ENCODE measurements at places on chromosomes 6 and 20. TPM values are rescaled to one million over a fixed set of nuclear protein-coding genes. Genes with fewer than 3 reads are reported as not detected.

The TSPO2 gene
- not detected for total RNA-seq

The LATS1 gene
- total RNA-seq: 21.7 TPM

The RAD21L1 gene
- total RNA-seq: not detected

DNA sequence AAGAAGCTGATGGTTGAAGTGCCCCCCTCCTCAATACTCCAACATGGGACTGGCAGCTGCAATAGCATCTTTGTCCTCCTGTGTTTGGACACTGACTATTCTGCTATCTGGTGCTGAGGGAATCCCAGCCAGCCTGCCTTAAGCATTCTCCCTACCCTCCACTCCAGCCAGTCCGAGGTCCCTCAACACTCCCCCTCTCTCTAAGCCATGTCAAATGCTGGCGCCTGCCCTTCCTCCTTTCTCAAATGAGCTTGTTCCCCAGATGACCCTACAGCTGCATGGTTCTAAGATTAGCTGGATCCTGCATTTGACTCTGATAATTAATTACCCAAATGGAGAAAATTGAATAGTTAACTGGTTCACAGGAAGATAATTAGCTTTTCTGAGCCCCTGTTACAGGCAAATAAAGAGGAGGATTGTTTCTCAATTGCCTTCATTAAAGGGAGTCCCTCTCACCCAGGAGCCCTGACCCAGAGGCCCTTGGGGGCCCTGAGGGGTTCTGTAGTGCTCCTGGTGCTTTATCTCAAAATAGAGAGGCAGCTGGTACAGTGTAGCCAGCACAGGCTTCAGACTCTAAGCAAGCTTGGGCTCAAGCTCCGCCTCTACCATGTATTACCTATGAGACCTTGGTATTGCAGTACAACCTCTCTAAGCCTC, 37.9 kb upstream of the CHD6 start:
- no peak for DNase-seq

GRCh38 chr6:99151634-99152346, 197.7 kb downstream of the FAXC start:
- peak; percentile 40 for DNase-seq

The MTHFD1L gene
- 5.1 TPM for total RNA-seq

- no peak for DNase-seq
Observed at GRCh38 chr20:61882716-61883615, 182.7 kb downstream of the TAF4 start.

The JPH2 gene
- 12.9 TPM for total RNA-seq

- DNase-seq: no peak
Observed at GRCh38 chr6:56023829-56024228, 148.4 kb upstream of the BMP5 start.

DNA sequence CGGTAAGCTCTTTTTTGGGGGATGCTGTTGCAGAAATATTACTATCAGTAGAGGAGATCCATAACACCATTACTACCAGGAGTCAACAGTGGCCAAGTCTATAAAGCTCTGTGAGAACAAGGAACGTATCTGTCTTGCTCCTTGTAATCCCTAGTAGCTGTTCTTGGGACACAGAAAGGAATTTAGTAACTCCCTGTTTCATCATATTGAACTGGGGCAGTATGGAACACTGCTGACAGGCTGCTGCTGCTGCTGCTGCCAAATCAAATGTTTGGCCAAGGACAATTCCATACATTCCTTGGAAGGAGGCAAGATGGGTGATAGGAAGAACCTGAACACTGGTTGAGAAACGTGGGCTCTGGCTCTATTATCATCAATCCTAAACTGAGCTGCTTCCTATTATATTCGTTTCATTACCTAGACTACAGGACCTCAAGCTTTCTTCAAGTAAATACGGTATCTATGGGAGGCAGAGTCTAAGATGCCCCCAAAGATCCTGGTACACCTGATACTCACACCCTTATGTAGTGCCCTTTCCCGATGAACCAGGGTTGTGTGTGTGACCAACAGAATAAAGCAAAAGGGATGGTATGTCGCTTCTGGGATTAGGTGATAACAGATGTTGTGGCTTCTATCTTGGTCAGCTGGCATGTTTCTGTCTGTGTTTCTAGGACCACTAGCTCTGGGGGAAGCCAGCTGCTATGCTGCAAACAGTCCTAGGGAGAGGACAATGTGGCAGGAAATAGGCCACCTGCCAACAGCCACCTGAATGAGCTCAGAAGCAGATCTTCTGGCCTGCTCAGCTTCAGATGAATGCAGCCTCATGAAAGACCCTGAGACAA, 39.5 kb downstream of the ELOVL5 start:
- peak; percentile 31 for DNase-seq

GRCh38 chr6:156878681-156879080, 101.5 kb downstream of the ARID1B start:
- DNase-seq: no peak

The C6orf141 gene
- 11.6 TPM for total RNA-seq

The SLC17A3 gene
- total RNA-seq: not detected

DNA sequence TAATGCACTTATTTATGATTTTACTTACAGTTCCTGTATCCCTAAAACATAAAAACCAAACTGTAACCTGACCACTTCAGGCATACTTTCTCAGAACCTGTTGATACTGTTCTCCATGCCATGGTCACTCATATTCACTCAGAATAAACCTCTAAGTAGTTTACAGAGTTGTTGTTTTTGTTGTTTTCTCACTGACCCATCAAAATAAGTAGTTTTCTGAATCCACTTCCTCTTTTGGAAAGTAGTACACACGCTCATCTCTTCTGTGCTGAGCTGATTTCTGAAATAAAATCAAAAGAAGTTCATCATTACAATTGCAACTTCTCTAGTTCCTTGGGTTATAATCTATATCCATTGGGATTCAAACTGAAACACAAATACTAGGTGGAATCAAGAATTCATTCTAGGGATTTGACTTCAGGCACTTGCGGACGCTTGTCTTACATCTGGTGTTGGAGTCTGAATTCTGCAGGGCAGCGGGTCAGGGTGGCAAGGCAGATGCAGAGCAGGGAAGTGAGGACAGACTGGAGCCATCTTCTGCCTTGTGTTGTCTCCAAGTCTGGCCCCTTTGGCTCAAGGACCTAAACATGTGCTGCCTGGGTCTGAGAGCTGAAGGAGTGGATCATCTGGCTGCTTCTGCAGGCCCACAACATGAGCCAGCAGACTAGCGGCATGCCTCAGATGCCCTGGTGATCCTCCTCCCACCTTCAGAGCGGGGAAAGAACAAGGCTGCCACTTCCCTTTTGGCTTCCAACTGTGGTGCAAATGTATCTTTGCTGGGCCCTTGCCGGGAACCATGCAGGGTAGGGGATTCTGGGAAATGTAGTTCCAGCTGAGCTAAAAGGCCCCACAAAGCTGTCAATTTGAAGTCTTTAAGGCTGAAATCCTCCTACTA, 167.9 kb upstream of the MYLIP start:
- no peak for DNase-seq

- no peak for DNase-seq
Observed at GRCh38 chr6:36839749-36840431, 646 bp upstream of the CPNE5 start.

The C20orf202 gene
- total RNA-seq: 0.59 TPM

- no peak for DNase-seq
Observed at GRCh38 chr6:121584586-121585369, 149.3 kb downstream of the GJA1 start.

DNA sequence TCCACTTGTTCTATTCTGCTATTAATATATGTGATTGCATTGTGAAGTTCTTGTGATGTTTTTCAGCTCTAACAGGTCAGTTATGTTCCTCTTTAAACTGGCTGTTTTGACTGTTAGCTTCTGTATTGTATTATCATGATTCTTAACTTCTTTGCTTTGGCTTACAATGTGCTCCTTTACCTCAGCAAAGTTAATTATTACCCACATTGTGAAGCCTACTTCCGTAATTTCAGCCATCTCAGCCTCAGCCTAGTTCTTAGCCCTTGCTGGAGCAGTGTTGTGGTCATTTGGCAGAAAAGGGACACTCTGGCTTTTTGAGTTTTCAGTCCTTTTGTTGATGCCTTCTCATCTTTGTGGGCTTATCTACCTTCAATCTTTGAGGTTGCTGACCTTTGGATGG, 440.2 kb downstream of the TBC1D32 start:
- DNase-seq: no peak

GRCh38 chr20:11159728-11160127, 485.9 kb upstream of the JAG1 start:
- peak; percentile 9 for DNase-seq

DNA sequence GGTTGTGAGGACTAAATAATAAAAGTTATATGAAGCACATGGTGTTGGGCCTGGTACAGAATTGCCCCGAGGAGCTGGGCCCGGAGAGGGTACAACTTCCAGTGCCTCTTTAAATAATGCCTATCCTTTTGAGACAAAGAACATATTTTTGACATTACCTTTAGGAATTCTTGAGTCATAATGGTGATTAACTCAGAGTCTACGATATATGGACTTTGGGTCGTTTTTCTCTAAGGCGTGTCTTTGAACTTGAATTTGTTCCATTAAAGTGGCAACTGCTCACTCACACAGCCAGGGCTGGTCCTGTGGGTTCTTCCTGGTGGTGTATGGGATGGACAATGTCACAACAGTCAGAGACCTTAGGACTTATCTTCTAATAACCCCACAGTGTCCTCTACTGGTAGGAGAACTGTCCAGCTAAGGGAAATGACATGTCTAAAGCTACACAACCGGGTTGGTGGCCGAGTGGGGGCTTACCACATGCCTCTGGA, 106.5 kb downstream of the CDC5L start:
- no peak for DNase-seq

The PSMA7 gene
- total RNA-seq: 178 TPM

The ECHDC1 gene
- total RNA-seq: 55.3 TPM

The LAMA4 gene
- 31.8 TPM for total RNA-seq

The ULBP2 gene
- total RNA-seq: 0.31 TPM

The SLA2 gene
- 0.89 TPM for total RNA-seq

DNA sequence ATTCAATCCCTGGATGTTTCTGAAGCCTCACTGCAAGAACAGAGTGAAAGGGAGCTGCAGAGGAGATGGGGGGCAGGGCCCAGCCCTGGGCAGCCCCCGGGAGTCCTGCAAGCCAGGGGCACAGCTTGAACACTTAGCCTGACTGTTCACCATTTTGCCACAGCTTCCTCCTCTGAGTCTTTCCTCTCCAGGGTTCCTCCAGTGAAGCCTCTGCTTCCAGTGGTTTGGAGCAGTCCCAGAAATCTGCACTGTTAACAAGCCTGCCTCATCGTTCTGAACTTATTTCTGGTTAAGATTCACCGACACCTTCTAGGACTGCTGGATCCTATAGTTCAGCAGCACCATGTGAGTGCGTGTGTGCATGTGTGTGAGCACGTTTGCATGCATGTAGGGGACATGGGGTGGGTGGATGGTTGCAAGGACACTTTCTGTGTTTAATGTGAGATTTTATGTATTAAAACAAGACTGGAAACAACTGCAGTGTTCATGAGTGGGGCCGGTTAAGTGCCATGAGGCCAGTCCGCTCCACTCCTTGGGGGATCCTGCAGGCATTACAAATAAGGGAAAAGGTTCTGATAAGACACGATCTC, 24.6 kb downstream of the CEBPB start:
- no peak for DNase-seq

- DNase-seq: no peak
Observed at GRCh38 chr6:43339168-43339567, 30.3 kb downstream of the ZNF318 start.

The LAMA2 gene
- total RNA-seq: 7.0 TPM

DNA sequence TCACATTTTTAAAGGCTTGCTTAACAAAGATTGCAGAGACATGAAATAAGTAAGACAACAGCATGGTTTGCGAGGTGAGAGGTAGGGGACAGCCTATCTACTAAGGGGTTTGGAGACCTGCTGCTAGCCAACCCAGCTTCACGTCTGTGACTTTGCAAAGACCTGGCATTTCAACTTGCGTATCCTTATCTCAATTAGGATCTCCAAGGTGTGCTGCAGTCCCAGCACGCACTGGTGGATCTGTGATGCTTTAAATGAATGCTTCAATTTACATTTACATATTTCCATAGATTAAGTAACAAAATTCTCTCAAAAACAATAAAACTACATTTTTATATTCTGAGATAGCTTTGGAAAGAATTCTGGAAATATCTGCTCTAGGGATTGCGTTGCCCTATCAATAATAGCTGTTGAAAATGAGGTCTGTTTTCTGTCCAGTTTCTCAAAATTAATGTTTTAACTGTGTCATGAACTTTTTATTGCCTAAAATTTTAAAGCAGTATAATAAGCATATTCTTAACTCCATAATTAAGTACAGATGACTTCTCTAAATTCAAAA, 124.4 kb upstream of the EDN1 start:
- DNase-seq: no peak

DNA sequence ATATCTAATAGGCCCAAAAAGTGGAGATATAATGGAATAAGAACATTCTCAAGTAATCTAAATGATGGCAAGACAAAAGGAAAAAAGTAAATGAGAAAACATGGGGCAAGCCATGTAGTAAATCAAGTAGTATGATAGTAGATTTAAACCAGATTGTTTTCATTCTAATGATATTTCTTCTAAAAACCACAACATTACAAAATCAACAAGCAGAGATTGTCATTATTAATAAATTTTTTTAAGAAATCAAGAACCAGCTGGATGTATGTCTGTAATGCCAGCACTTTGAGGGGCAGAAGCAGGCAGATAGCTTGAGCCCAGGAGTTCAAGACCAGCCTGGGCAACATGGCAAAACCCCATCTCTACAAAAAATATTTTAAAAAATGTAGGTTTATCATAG, 155.0 kb downstream of the RNGTT start:
- no peak for DNase-seq

The OR12D3 gene
- total RNA-seq: not detected

- DNase-seq: peak; percentile 36
Observed at GRCh38 chr6:107488875-107489635, 862 bp upstream of the SOBP start.

- no peak for DNase-seq
Observed at GRCh38 chr20:11112832-11113231, 439.0 kb upstream of the JAG1 start.

GRCh38 chr6:72245565-72245964, 359.2 kb downstream of the RIMS1 start:
- DNase-seq: no peak

The GSTA1 gene
- 8.1 TPM for total RNA-seq

DNA sequence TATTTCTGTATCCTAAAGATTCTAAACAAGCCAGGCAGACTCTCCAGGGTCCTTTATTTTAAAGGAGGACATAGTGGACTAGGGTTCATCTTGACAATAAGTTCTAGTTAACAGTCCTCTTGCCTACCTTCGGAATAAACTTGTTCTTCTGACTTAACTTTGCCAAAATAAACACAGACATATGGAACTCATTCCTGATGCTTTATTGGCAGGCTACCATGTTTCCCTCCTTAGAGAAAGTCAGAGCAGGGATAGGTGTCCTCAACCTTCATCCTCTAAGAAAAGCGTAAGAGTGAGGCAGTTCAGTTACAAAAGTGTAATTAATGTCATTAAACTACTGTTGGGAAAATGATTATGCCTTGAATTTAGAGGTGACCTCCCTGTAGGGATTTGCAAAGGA, 46.9 kb upstream of the NRSN1 start:
- DNase-seq: no peak

- no peak for DNase-seq
Observed at GRCh38 chr6:88629838-88630494, 333.5 kb downstream of the RNGTT start.

- no peak for DNase-seq
Observed at GRCh38 chr6:169106176-169106575, 147.5 kb downstream of the THBS2 start.

The SYCP2L gene
- total RNA-seq: not detected

The APCDD1L gene
- total RNA-seq: 0.50 TPM

GRCh38 chr20:19677336-19677735, 80.7 kb upstream of the RIN2 start:
- DNase-seq: no peak

The THBD gene
- 7.0 TPM for total RNA-seq

GRCh38 chr20:64188682-64189529, 24.7 kb downstream of the MYT1 start:
- peak; percentile 29 for DNase-seq
